Naive thymus-derived CD8-positive, alpha-beta T cell (primary cell): ENCODE measurements at places on chromosomes 7 and 10. TPM values are rescaled to one million over a fixed set of nuclear protein-coding genes. Genes with fewer than 3 reads are reported as not detected.

The PDE6C gene
- not detected for polyA plus RNA-seq

The CD36 gene
- 0.73 TPM for polyA plus RNA-seq

The COPG2 gene
- 3.0 TPM for polyA plus RNA-seq

- no peaks in the 10 kb centered on the region for H3K4me1 ChIP-seq
- no peak for DNase-seq
- H3K27ac ChIP-seq = no peak overlapping the region
- no peak overlapping the region for H3K4me3 ChIP-seq
- no peaks in the 10 kb centered on the region for H3K27me3 ChIP-seq
- H3K36me3 ChIP-seq = no peaks in the 10 kb centered on the region
These were observed 808.5 kb downstream of the PHTF2 start for GRCh38 chr7:78607099-78607498.

- no peaks in the 10 kb centered on the region for H3K36me3 ChIP-seq
- H3K27me3 ChIP-seq = no peaks in the 10 kb centered on the region
- H3K27ac ChIP-seq = peak overlapping the region; percentile 73
- peaks cover 3% of the 10 kb centered on the region for H3K4me1 ChIP-seq
- no peak overlapping the region for H3K4me3 ChIP-seq
- DNase-seq = no peak
These were observed 56.2 kb upstream of the ZMIZ1 start for GRCh38 chr10:79012567-79012966.

DNA sequence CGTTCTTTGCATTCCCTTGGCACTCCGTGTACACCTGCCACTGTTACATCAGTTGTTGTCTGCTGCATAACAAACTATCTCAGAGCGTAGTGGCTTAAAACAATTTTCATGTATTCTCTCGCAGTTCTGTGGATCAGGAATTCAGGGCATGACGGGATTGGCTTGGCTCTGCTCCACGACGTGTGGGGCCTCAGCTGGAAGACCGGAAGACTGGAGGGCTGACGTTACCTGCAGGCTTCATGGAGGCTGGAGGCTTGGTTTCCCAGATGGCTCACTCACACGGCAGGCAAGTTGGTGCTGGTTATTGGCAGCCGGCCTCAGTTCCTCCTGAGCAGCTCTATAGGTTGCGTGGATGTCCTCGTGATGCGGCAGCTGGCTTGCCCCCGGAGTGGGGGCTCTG lies 25.5 kb downstream of the NYAP1 start:
- no peak for DNase-seq
- no peak overlapping the region for H3K4me3 ChIP-seq
- no peaks in the 10 kb centered on the region for H3K36me3 ChIP-seq
- peaks cover 7% of the 10 kb centered on the region for H3K27me3 ChIP-seq
- no peak overlapping the region for H3K27ac ChIP-seq

- H3K27ac ChIP-seq = no peak overlapping the region
- H3K4me3 ChIP-seq = no peak overlapping the region
- H3K36me3 ChIP-seq = no peaks in the 10 kb centered on the region
- no peak for DNase-seq
- H3K27me3 ChIP-seq = no peaks in the 10 kb centered on the region
These were observed 36.9 kb upstream of the GNA12 start for GRCh38 chr7:2880874-2881533.

DNA sequence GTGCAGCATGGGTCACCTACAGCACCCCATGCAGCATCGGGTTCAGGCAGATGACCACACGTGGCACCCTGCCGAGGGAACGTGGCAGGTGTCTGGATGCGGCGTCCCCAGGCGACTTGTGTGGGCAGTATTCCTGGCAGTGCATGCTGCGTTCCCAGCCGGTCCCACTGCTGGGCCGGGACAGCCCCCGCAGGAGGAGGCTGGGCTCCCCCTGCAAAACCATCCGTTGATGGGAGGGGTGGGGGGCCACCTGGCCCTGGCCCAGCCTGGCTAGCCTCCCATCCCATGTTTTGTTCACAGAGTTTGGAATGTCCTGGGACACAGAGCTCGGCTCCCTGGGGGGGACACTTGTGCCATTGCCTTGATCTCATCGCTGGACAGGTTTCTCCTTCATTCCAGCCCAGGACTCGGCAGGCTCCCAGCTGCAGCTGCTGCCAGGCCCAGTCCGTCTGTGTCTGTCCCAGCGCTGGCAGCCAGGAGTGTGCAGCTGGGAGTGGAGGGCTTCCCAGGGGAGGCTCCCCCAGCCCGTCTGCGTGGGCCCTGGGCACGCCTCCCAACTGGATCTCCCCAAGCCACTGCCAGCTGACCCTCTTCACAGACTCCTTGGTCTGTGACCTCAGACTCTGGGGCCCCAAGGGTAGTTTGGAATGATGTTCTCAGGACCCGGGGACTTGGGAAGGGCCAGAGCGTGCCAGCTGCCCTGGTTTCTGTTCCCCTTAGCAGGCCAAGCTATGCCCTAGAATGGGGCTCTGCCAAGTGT lies 32.6 kb downstream of the TMEM270 start:
- no peaks in the 10 kb centered on the region for H3K4me1 ChIP-seq
- H3K4me3 ChIP-seq = no peak overlapping the region
